Hepatic stellate cell (primary cell): ENCODE measurements at places on chromosomes 3 and 15.

DNA sequence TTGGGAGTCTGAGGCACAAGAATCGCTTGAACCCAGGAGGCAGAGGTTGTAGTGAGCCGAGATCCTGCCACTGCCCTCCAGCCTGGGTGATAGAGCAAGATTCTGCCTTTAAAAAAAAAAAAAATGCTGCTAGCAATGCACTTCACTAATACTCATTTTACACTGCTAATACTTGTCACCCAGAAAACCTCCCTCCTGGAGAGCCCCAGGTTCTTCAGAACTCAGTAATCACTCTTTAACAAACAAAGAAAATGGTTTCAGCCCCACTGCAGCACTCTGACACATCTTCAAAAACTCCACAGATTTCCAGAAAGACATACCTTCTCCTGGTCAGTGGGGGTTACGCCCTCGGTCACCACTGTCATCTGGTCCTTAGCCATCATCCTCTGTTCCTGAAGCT is 366.7 kb downstream of the SHQ1 start:
- DNase-seq: no peak

DNA sequence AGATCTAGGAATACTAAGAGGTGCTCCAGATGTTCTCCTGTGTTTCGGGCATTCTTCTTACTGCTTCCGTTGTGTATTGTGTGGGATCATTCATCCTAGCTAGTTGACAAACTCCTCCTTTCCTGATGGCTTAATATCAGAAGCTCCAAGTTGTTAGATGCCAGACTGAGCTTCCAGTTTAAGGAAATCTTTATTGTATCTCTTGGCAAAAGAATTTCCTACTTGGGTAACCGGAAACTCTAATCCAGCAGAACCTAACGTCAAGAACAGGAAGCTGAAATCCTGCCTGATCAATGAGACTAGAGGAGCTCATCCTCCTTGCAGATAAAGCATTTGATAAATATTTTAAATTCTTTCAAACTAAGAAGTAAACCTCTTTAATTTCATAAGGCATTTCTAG is 27.7 kb upstream of the MYH15 start:
- no peak for DNase-seq

- DNase-seq: peak; percentile 36
Measured at GRCh38 chr15:49627407-49627877, 6.6 kb downstream of the DTWD1 start.

DNA sequence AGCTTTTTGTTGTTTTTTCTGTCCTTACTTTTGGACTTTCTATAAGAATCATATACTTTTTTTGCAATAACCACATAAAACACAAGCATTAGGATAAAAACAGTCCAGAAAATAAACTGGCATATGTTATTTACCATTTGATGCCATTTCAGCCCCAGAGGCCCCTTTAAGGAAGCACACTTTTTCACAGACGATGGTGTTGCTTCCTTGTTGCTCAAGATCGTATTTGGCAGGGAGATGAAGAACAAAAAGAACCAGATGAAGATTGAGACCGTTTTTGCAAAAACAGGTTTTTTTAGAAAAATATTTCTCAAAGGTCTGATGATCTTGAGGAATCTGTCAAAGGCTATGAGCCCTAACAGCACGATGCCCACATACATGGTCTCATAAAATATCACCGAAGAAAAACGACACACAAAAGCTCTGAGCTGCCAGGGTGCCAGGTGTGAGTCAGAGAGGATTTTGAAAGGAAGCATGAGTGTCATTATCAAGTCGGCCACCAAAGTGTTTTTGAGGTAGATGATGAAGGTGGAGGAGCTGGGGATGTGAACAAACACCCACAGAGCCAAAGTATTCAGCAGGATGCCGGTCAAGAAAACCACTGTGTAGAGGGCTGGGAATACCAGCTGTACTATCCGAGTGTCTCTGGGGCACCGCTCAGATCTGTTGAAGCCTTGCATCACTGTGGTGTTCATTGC is 902 bp downstream of the P2RY13 start:
- no peak for DNase-seq

DNA sequence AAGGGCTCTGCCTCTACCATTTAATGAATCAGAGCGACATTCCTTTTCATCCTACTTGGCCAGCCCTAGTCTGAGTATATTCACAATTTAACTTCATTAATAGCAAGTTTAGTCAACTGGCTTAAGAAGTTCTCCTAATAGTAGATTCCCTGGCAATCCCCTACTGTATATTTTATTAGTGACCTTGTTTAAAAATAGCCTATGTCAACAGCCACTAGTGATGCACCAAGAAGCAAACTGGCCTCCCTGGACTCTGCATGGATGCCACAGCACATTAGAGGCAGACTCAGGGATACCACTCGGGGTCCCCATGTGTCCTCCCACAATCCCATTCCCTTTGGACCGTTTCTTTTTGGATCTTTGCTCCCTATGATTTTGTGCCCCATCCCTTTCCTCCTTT is 83.6 kb downstream of the THSD4 start:
- peak; percentile 55 for DNase-seq

DNA sequence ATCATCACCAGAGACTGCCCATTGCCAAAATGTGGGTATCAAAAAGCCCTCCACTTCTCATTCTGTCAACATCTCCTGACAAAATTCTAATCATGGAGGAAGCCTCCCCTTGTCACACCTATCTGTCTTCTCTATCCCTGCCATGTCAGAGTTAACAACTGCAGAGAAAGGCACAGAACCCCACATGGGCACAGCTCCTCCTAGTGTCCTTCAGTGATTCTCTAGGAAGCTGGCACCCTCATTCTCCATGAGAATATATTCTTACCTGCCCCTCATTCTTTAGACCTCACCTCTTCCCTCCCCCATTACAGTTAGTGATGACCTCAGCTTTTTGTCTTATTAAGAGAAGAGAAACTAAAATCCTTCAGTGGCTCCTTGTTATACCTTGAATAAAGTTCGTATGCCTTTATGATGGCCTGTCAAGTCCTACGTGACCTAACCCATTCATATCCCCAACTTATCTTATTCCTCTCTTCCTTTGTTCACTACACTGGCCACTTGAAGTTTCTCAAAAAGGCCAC is 44.6 kb downstream of the NME9 start:
- no peak for DNase-seq

DNA sequence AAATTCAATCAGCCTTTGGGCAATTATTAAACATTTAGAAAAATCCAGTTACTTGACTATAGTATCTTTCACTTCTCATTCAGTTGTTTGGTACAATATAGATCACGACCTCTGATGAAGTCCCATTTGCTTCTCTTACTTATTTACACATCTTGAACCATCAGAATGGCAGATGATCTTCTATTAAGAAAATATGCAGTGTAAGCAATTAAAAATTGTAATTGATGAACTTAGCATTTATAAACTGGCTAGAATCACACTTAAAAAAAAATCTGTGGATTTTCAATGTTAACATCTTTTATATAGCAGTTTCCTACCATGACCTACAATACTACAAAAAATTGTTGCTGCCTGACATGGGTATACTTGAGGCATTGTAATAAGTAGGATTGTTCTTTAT is 395.5 kb upstream of the CNTN4 start:
- DNase-seq: no peak

GRCh38 chr3:195129072-195129643 is 141.8 kb downstream of the XXYLT1 start:
- DNase-seq: no peak

DNA sequence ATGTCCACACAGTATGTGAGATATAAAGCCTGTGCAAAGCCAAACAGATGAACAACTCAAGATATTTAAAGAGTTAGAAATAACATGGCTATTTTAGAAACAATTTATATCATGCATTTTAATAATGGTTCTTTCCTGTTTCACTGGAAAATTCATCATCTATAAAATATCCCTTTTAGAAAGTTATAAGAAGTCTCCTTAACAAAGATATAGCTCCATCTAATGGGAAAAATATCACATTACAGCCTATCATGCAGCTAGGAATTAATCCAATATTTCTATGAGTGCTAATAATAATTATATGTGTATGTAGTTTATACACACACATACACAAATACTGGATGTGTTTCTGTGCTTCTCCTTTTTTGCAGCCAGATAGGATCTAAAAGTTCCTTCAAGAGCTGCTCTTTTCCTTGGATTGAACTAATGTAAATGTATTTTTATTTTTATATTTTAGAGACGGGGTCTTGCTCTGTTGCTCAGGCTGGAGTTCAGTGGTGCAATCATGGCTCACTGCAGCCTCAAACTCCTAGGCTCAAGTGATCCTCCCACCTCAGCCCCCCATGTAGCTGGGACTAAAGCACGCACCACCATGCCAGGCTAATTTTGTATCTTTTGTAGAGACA is 21.6 kb downstream of the RPL22L1 start:
- peak; percentile 13 for DNase-seq

DNA sequence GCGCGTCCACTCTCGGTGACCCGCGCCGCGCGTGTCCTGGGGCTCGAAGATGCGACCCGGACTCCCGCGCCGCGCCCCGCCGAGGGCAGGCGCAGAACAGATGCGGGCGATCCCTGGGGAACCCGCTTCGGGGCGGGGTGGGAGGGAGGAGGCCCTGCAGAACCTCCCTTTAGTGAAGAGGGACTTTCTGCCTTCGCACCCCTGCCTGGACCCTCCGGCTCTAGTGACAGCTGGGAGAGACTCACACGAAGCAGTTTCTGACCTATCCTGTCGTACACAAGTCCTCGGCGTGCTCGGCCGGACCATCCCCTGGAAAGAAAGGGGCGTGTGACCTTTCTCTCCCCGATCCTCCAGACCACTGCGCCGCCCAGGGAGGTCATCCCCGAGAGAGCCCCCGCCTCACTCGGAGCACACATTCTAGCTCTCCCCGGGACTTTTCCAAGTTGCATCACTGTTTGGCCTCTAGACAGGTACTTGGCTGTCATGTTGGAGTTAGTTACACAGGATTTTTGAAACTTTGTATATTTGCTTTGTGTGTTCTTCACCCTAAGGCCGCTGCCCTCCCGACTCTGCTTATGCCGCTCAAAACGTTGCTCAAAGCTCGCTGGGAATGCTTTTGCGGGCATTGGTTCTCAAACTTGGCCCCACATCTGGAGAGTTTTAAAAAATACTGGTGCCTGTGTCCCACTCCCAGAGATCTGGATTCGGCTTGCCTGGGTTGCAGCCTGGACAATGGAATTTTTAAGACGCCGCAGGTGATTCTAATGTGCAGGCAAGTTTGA is 582 bp downstream of the CGNL1 start:
- no peak for DNase-seq

- no peak for DNase-seq
Measured at GRCh38 chr3:59791774-59792308, 742.0 kb upstream of the CFAP20DC start.

- no peak for DNase-seq
Measured at GRCh38 chr3:46298871-46299607, 54.9 kb upstream of the CCR2 start.

DNA sequence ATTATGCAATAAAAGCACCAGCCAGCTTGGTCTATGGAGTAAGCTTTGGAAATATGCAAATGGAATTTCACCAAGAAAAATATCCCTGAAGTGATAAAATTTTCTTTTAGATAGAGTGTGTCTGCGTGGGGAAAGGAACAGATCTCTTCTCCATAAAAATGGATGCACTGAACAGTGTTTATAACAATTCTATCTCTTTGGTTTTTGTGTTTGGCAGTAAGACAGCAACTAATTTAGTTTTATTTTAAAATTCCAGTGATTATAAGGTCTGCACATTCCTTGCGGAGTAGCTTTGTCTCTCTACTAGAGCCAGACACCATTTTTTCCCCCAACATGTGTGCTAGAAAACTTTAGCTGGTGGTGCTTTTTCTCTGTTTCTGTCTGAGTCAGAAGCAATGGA is 712.4 kb downstream of the GRM7 start:
- no peak for DNase-seq

DNA sequence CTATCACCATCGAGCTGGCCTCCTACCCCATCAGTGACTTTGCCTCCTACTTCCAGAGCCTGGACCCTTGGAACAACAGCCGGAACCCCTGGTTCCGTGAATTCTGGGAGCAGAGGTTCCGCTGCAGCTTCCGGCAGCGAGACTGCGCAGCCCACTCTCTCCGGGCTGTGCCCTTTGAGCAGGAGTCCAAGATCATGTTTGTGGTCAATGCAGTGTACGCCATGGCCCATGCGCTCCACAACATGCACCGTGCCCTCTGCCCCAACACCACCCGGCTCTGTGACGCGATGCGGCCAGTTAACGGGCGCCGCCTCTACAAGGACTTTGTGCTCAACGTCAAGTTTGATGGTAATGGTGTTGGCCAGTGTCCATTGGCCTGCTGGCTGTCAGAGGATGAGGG is 6.1 kb downstream of the GRM2 start:
- no peak for DNase-seq

GRCh38 chr15:60975218-60975617 is 253.9 kb downstream of the RORA start:
- DNase-seq: no peak

DNA sequence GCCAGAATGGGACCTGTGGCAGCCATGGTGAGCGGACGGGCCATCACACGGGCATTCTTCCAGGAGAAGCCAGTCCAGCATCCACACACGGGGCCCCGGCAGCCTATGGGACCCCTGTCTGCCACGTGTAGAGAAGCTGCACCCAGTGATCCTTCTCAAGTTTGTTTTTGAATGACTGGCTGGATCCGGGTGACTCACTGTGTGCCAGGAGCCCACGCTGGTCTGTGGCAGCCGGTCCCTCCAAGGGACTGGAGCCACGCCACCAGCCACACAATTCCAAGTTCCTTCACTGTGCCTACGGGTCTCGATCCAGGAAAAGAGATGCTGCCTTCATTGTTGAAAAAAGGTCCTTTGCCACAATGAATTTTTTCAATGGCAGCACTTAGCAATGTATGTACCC is 58.1 kb downstream of the ATP10A start:
- DNase-seq: peak; percentile 29

DNA sequence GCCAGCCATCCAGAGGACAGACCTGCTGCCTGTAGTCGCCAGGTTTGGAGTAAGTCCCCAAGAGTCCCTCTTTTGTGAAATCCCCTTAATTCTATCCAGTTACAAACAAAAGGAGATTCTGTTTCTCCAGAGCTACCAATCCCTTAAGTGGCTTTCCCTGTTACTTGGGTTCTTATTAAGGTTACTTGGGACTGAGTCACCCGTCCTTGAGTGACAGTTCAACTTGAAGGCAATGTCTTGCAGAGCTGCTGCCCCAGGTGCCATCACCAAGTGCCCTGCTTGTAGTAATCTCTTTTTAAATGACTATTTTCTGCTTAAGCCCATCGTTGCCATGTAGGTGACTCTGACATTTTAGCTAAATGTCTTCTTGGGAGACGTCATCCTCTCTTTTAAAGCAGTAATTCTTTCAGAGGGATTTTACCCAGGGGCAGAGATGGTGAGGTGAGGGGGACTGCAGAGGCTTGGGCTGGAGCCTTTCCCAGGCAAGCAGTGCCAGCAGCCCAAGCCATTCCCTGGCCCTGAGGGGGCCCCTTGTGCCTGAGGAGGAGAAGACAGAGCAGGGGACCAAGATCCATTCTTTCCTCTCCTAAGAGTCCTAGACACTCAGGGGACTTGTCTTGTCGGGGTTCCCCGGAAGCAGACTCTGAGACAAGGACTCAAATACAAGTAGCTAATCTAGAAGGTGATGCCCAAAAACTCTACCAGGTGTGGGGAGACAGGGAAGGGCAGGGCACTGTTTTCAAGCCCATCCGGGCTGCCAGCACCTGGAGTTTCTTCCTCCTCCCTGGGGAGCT is 253.7 kb downstream of the PLCL2 start:
- DNase-seq: no peak

- DNase-seq: no peak
Measured at GRCh38 chr15:48532946-48533345, 112.6 kb downstream of the FBN1 start.
